ENCODE measurements at places on chromosomes 2 and 18. TPM values are rescaled to one million over a fixed set of nuclear protein-coding genes. Genes with fewer than 3 reads are reported as not detected.

ELOA2 gene
- total RNA-seq = not detected

DNA sequence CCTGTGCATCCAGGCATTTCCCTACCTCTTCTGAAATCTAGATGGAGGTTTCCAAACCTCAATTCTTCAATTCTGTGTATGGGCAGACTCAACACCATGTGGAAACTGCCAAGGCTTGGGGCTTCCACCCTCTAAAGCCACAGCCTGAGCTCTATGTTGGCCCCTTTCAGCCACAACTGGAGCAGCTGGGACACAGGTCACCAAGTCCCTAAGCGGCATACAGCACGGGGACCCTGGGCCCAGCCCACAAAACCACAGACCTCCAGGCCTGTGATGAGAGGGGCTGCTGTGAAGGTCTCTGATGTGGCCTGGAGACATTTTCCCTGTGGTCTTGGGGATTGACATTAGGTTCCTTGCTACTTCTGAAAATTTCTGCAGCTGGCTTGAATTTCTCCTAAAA is 255.4 kb downstream of the TDRD15 start:
- DNase-seq = no peak

GRCh38 chr2:102975996-102976975 is 214.5 kb downstream of the TMEM182 start:
- DNase-seq = no peak

- DNase-seq = no peak
These were observed 317.0 kb downstream of the CYP26B1 start for GRCh38 chr2:71830497-71831192.

GRCh38 chr2:65199891-65200290 is 27.7 kb upstream of the ACTR2 start:
- no peak for DNase-seq

DNA sequence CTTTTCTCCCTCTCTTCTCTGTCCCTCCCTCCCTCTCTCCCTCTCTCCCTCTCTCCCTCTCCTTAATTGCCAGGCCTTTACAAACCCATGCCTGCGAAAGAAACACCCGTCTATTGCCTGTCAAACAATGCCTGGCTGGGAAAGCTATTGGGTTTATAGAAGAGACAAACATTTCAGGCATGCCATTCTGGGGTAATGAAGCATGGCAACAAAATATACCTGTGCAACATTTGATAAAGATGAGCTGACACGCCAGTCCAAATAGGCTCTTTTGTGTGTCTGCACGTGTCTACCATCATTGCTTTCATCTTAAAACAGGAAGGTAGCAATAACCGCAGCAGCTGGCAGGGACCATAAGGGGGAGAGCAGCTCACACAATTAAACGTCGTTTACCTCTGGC is 282.1 kb downstream of the ZNF516 start:
- DNase-seq = no peak

Measured in upper lobe of left lung (tissue), 6 donors.